ENCODE measurements at places on chromosomes 2 and 18.

- no peak for DNase-seq
These were observed 24.4 kb upstream of the ITM2C start for GRCh38 chr2:230840301-230840700.

DNA sequence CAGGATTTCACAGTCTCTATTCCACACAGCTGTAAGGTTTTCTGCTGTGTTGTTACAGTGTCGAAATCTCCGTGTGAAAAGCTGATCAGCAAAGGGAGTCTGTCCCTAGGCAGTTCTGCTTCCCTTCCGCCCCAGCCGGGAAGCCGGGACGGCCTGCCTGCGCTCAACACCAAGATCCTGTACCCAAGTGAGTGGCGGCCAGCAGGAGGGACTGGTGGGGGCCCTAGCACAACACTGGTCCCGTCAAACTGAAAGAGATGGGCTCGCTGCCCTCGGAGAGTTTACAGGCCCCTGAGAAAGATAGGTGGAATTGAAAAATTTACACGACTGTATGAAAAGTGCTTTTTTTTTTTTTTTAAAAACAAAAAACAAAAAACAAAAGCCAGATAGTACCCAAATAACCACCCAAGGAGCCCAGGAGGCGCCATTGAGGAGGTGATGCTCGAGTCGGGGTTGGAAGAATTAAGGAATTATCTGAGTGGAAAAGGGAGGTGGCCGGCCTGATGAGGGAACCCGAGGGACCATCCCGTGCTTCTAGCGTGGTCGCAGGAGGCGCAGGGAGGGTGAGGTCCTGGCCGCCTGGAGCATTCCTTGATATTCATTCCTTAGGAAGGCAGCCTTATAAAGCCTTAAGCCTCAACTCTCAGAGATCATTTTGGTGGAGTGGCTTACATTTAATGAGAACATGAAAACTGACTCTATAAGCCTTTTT lies 96.7 kb downstream of the DGKD start:
- no peak for DNase-seq

DNA sequence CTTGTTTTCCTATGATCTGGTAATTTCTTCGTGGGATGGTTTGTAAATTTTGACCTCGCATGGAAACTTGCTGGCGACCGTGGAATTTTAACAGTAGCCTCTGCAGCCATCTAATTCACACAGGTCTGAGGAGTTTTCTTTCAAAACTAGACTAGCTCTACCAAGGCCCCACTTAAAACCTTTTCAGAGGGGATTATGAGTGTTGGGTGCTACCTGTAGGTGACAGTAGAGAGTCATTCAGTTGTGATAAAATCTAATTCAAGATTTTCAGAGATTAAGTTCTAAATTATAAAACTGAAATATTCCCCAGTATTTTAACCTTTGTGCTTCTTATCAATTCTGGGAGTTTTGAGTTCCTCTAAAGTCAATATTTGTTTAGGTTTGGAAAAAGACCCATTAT lies 31.0 kb downstream of the THSD7B start:
- no peak for DNase-seq

- peak; percentile 54 for DNase-seq
These were observed at the start of gene NMUR1 for GRCh38 chr2:231530099-231531011. Gene NMUR1, minus strand, starts transcription at chr2:231530445. Its CDS starts 84 bp downstream, at chr2:231530361.

- no peak for DNase-seq
These were observed 149.3 kb downstream of the FAM124B start for GRCh38 chr2:224252631-224253030.

DNA sequence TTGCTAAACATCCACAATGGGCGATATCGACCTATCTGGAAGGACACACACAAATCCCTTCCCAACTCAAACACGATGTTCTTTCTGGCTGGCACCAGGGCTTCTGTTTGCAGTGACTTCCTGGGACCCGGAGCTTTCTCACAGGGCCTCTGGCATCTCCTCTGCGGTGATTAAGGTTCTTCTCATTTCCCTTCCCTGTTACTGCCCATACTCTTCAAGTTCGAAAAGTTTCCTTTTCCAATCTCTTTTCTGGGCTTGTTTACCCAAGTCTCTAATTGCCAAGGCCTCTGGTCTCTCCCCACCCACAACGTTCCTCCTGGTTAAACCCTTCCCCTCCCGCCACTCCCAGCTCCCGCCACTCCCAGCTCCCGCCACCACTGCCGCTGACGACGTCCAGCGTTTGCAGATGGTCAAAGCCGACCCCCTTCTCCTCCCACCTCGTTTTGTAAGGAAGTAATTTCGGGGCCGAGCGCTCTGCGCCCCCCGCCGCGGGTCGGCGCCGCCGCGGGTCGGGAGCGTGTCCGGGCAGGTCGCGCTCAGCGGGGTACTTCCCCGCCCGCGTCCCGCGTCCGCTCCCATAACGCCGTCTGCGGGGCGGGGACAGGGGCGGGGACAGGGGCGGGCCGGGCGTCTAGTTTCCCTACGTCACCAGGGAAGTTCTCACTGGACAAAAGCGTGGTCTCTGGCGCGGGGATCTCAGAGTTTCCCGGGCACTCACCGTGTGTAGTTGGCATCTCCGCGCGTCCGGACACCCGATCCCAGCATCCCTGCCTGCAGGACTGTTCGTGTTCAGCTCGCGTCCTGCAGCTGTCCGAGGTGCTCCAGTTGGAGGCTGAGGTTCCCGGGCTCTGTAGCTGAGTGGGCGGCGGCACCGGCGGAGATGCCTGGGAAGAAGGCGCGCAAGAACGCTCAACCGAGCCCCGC lies at the start of gene PMAIP1:
TSS of gene PMAIP1 (plus strand) at position 699 of the 924 bp plus-strand sequence. CDS start at position 881, 182 bp downstream.
- DNase-seq, result peak; percentile 76

- DNase-seq, result no peak
These were observed 500.2 kb upstream of the TNP1 start for GRCh38 chr2:217360111-217360510.

DNA sequence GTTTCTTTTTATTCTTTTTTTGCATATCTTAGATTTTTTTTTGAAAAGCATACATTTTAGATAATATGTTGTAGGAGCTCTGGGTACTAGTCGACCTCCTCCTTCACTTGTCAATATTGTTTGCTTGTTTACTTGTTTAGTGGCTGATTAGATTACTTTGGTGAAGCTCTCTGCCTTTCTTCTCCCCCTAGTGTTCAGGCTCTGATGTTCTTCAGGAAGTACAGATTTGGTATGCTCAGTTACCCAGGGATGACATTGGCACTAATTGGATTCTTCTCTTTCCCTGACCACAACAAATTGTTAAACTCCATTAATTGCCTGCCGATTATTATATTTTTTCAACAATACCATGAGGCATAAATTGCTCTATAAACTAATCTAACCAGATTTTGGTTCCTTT lies 491.2 kb downstream of the SUCLG1 start:
- no peak for DNase-seq

DNA sequence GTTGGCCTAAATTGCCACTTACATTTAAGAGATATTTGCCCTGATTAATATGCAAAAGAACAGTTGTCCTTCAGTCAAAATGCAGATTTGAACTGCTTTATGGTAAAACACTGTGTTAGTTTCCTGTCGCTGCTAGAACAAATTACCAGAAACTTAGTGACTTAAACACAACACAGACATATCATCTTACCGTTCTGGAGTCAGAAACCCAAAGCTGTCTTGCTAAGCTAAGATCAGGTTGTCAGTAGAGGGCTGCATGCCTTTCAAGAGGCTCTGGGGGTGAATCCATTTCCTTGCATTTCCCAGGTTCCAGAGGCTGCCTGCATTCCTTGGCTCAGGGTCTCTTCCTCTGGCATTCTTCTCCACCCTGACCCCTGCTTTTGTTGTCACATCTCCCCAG lies 149.5 kb downstream of the FAM161A start:
- no peak for DNase-seq

DNA sequence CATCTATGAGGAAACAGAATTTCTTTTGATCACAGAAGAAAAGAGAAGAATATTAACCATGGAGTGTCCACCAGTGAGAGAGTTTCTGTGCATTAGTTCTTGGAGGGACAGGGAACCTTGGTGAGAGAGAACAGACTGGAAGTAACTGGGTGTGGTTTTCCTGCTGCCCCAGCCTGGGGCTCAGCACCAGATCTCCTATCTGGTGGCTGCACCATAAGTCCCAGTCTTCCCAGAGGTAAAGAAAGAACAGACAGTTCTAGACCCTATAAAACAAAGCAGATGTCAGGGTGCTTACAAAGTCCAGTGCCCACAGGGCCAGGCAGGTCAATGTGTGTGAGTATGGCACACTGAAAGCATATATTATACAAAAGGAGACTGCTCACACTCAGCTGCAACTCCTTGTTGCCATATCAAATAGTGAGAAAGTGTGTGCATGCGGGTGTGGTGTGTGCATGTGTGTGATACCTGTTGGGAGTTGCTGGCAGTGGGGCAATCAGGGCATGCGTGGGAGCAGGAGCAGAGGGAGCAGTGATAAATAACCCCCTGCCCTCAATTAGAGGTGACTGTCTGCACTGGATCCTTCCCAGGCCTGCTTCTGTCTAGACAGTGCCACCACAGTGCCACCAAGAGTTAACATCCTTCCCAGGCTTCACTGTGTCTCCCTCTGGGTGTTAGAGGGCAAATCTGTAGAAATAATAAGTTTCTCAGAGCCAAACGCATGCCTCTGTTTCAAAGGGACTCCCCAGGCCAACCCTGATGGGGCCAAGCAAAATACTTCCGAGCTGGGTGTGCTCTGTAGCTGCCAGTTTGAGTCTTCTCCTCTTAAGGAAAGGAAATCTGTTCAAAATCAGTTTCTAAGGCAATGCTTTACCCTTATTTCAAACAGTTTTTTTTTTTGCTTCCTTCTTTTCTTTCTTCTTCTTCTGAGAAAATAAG lies 45.7 kb downstream of the RDH14 start:
- no peak for DNase-seq

- no peak for DNase-seq
These were observed 77.3 kb downstream of the SRBD1 start for GRCh38 chr2:45533771-45534170.

DNA sequence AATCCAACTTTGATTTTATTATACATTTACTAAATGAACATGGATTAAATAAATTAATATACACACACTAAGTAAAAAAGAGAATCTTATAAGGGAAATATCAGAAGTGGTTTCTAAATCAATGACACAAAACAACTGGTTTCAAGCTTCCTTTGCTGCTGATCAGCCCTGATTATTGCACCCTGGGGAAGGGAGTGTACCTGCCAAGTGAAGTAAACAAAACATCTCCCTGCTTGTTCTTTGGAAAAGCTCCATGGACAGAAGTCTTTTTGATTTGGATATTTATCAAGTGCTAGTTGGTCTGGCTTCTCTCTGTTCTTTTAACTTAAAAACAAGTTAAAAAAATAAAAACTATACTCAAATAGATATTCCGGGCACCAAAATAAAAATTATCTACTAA lies 190.1 kb downstream of the PDE11A start:
- no peak for DNase-seq

- no peak for DNase-seq
These were observed 1.3 kb upstream of the PPM1B start for GRCh38 chr2:44167311-44167907.

- DNase-seq, result no peak
These were observed 648.0 kb downstream of the SLC4A3 start for GRCh38 chr2:220275454-220275853.

DNA sequence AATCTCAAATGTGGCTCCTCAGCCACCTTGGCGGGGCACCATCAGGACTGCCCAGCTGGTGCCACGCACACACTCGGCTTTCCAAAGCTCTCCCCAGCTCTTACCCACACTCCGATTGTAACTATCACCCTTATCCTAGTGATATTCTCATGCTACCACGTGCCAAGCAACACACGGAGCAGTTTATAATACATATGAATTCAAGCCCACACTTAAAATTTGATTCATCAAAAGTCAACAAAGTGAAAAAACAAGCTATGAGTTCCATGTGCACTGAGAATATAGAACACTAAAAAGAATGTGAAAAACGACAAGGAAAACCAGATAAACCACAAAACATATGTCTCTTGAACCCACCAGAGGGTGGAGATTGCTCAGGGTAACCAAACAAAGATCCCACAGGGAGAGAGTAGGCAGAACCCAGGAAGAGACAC lies 31.6 kb downstream of the LONRF2 start:
- DNase-seq, result no peak

DNA sequence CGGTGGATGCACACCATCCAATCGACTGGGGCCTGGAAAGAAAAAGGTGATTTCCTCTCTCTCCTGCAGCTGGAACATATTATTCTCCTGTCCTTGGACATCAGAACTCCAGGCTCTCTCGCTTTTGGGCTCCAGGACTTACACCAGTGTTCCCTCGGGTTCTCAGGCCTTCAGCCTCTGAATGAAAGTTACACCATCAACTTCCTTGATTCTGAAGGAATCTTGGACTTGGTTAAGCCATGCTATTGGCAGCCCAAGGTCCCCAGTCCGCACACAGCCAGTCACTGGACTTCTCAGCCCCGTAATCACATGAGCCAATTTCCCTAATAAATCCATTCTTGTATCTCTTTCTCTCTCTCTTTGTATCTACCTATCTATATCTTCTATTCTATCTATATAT lies 418.9 kb downstream of the IRS1 start:
- no peak for DNase-seq

GRCh38 chr2:158781353-158781961 lies 13.7 kb upstream of the DAPL1 start:
- DNase-seq, result no peak

- DNase-seq, result no peak
These were observed 195.3 kb upstream of the MEIS1 start for GRCh38 chr2:66239655-66240054.

GRCh38 chr18:61414086-61414485 lies 80.9 kb downstream of the CDH20 start:
- no peak for DNase-seq

GRCh38 chr2:175180701-175181103 lies 808 bp downstream of the ATP5MC3 start:
- no peak for DNase-seq

DNA sequence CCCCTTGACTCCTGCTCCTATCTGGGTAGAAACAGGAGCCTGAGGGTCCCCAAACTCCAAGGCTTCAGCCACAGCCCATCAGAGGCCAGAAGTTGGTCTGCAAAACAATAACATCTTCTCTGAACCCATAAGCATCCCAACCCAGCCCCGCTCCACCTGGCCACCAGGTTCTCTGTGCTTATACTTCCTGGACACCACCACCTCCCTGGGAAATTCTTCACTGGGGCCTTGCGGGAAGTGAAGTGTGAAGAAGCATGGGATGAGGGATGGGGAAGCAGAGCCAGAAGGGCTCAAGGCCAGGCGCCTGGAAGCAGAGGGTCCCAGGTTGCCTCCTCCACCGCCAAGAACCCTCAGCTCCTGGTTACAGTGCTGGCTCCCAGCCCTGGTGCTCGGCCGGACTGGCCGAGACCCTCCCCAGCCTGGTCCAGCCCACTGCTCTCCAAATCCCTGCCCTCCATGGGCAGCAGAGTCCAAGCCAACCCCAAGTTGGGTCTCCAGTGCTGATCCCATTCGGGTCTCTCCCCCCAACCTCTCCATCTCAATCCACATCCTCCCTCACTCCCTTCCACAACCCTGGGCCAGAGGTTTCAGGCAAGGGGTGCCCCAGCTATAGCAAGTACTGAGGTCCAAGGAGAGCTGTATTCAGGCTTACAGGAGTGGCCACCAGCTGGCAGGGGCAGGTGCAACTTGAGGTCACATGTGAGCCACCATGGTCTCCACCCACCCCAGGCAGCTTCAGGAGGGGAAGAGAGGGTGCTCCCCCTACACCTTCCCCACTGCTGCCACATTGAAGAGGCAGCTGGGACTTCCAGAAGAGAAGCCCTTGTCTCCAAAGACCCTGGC lies 60.7 kb downstream of the TNS1 start:
- DNase-seq, result no peak
